ENCODE measurements at places on chromosomes 16 and 17.
A peak's percentile ranks its signal among the peaks of the same experiment; 100 is the strongest.

GRCh38 chr16:54568906-54569807 is 282.6 kb upstream of the IRX3 start:
- DNase-seq, result no peak
- no peaks in the 10 kb centered on the region for H3K4me1 ChIP-seq
- no peak overlapping the region for H3K4me3 ChIP-seq
- H3K27ac ChIP-seq, result no peak overlapping the region
- no peaks in the 10 kb centered on the region for H3K27me3 ChIP-seq

DNA sequence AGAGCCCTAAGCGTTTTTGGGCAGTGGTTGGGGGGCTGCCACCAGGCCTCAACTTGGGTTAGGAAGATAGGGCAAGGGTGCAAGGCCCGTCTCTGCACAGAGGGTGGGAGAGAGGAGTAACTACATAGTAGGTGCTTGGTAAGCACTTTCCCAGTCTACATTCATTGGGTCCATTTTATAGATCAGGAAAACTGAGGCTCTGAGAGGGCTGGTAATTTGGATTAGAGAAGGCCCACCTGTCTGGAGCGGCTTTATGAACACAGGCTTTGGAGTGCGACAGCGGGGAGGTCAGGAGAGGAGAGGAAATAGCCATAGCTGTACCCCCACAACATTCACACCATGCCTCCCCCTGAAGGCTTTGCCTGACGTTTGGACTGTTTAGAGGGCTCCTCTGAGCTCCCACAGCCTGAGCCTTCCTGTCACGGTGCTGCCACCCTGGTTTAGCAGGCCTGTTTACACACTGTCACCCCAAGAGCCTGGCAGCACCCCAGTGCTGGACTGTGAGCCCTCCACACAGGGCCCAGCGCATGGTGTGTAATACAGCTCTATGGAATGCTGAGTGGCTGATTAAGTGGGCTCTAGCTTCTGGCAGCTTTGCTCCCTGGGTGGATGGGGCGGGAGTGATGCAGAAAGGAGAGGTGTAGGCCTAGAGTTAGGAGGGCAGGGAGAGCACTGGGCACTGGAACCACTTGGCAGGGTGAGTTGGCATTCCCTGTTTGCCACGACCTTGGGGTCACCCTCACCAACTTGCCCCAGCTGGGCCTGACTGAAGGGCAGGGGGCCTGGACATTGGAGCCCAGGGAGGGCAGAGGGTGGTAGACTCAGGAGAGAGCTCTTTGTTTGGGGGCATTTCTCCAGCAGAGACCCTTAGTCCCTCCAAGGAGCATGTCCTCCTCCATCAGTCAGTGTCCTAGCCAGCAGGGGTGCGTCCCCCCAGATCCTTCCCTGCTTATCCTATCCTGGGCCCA is 73.7 kb downstream of the RAI1 start:
- H3K4me1 ChIP-seq, result peaks cover 59% of the 10 kb centered on the region
- H3K27me3 ChIP-seq, result no peaks in the 10 kb centered on the region
- DNase-seq, result no peak

DNA sequence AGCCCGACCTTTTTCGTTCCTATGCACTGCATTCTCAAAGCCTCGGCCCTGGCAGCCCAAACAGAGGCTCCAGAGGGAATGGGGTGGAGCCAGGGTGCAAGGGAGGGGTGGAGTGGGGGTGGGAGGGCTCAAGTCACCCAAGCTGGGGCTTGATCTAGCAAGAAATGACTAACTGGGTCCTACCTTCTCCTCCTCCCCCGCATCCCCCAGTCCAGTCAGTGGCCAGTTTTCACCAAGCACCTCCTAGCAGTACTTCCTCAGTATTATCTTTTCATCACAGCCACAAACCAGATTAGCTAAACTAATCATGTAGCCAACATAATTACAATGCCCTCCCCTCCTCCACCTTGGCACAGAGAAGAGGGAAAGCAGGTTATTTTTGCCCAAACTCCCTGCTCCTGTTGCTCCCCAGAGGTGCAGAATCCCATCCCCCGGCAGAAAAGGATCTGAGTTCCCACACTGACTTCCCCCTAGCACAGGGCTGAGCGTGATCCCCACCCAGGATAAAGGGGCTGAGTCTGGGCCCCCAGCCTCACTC is 2.2 kb downstream of the JUP start:
- DNase-seq, result no peak
- H3K27ac ChIP-seq, result no peak overlapping the region
- peaks cover 16% of the 10 kb centered on the region for H3K27me3 ChIP-seq

- DNase-seq, result no peak
- no peak overlapping the region for H3K4me3 ChIP-seq
- H3K36me3 ChIP-seq, result peaks cover 16% of the 10 kb centered on the region
- no peaks in the 10 kb centered on the region for H3K27me3 ChIP-seq
- H3K27ac ChIP-seq, result no peak overlapping the region
- H3K4me1 ChIP-seq, result peaks cover 19% of the 10 kb centered on the region
These were observed 347.1 kb downstream of the SEC14L1 start for GRCh38 chr17:77487677-77488530.

DNA sequence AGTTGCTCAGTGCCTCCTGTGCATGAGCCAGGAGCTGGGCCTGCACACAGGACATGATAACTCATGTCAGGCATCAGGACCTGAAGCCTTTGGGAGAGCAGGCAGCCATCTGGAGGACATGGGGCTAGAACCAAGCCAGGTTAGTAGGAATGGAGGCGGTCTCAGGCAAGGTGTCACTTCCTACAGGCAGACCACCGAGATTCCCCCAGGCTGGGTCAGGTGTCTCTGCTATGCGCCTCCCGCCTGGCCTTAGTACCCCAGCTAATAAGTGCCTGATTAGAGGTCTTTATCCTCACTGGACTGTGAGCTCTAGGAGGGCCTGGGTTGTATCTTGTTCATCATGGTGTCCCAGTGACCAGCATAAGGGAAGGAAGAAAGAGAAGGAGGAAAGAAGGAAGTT is 15.6 kb downstream of the SAMD14 start:
- peaks cover 11% of the 10 kb centered on the region for H3K4me1 ChIP-seq
- H3K36me3 ChIP-seq, result peaks cover under 1% of the 10 kb centered on the region
- peaks cover 22% of the 10 kb centered on the region for H3K27me3 ChIP-seq

DNA sequence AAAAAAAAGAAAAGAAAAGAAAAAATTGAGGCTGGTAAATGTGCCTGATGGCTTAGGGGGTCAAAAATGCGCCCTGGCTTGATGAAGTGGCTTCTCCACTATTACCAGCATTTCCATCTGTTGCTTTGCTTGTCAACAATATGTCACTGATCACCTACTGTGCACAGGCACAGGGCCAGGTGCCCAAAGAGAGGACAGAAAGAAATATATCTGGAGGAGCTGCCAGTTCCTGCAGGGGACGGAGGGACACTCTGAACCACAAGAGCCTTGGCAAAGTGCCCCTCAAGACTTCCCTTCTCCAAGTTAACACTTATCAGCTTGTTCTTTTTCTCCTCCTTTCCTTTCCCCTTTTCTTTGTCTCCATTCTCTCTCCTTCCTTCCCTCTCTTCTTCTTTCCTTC is 34.7 kb downstream of the GINS3 start:
- peaks cover 10% of the 10 kb centered on the region for H3K4me1 ChIP-seq
- DNase-seq, result no peak
- H3K36me3 ChIP-seq, result no peaks in the 10 kb centered on the region
- H3K4me3 ChIP-seq, result no peak overlapping the region

DNA sequence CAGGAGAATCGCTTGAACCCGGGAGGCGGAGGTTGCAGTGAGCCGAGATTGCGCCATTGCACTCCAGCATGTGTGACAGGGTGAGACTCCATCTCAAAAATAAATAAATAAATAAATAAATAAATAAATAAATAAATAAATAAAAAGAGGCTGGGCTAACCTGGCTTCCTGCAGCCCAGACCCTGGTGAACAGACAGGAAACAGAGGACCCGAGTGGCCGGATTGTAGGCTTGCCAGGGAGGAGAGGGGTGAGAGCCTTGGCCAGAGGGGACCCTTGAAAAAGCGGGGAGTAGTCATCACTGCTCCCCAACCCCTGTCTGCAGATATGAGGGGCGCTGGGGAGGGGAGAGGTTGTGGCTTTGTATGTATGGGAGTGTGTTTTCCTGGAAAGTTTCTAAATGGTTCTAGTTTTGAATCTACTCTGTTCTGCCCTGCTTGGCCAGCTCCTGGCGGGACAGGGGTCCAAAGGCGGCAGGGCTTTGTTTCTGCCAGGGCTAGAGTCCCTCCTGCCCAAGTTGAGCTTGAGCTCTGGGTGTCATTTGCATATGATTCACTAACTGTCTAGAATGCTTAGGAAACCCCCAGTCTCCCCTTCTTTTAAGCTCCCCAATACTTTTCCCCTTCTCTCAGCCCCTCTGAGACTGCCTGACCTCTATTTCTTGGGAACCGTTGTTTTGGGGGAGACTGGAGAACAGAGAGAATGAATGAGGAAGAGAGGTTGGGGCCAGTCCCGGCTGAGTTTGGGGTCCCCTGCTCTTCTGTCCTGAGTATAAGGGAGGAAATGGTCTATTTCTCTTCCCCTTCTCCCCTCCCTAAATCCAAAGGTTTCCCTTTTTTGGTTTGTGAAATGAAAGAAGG is 16.4 kb downstream of the RARA start:
- H3K36me3 ChIP-seq, result peaks cover 2% of the 10 kb centered on the region
- peak overlapping the region; percentile 86 for H3K4me3 ChIP-seq
- peak; percentile 65 for DNase-seq
- H3K27me3 ChIP-seq, result no peaks in the 10 kb centered on the region

DNA sequence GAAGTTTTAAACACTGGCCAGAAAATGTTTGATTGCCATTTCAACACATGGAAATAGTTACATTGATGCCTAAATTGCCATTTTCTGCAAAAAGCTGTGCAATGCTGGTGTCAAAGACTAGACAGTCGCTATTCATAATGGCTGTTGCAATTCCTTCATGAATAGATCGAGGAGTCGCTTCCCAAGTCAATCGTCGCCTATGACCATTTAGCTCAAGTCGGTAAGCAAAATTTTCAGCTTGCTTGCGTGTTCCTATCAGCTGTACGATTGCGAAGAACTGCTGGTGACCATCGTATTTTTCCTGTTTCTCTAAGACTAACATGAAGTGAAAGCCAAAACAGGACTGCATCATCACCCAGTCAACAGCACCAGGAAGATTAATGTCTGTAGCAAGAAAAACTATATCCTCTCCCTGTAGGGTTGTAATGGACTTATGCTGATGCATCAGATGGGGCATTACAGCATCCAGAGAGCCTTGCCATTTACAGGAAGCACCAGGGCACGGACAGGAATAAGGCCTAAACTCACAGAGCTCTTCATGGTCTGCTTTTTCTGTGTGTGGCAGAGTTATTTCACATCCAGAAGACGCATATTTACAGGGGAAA is 23.6 kb downstream of the SIAH1 start:
- no peaks in the 10 kb centered on the region for H3K27me3 ChIP-seq
- peaks cover 2% of the 10 kb centered on the region for H3K36me3 ChIP-seq
- no peak overlapping the region for H3K4me3 ChIP-seq
- no peak overlapping the region for H3K27ac ChIP-seq
- peaks cover 19% of the 10 kb centered on the region for H3K4me1 ChIP-seq

DNA sequence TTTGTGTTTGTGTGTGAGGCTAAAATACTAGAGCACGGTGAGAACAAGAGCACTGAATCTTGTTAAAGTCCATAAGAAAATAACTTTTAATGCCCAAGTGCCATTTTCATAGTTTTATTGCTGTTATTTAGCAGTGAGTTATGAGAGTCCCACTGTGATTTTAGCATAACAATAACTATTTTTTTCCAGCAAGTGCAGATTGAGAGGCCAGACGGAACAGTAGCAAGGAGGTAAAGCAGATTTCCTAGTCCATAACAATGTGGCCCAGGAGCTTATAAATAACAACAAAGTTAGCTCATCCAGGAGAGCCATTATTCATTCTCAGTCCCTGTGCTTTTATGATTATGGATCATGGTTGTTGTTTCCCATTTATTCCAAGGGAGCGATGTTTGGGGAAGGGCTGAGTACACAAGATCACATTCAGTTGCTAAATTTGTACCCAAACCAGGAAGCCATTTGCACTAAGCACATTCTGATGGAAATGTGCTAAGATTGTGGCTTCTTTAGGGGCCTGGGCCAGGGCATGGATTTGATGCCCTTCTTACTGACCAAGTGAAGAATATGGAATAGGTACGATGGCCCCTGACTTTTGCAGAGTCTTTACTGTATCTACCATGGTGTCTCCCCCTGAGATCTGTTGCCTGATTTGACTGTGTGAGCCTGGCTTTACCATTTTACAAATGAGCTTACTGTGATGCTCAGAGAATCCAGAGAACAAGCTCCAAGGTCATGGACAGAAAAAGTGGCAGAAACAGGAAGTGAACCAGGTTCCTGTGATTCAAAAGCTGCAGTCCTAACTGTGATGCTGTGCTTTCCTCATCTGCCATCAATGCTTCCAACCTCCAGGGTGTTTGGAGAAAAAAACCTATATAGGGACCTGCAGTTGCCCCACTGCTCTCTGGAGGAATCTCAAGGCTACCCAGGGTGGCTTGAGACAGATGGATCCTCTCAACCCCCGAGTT is 204.7 kb upstream of the HSBP1 start:
- no peak overlapping the region for H3K4me3 ChIP-seq
- H3K4me1 ChIP-seq, result no peaks in the 10 kb centered on the region
- no peaks in the 10 kb centered on the region for H3K36me3 ChIP-seq
- no peak for DNase-seq
- no peak overlapping the region for H3K27ac ChIP-seq
- peaks cover 5% of the 10 kb centered on the region for H3K27me3 ChIP-seq

GRCh38 chr16:74053312-74053711 is 243.3 kb upstream of the PSMD7 start:
- no peak overlapping the region for H3K4me3 ChIP-seq
- H3K27ac ChIP-seq, result no peak overlapping the region
- peaks cover 4% of the 10 kb centered on the region for H3K27me3 ChIP-seq
- no peaks in the 10 kb centered on the region for H3K4me1 ChIP-seq
- H3K36me3 ChIP-seq, result no peaks in the 10 kb centered on the region

DNA sequence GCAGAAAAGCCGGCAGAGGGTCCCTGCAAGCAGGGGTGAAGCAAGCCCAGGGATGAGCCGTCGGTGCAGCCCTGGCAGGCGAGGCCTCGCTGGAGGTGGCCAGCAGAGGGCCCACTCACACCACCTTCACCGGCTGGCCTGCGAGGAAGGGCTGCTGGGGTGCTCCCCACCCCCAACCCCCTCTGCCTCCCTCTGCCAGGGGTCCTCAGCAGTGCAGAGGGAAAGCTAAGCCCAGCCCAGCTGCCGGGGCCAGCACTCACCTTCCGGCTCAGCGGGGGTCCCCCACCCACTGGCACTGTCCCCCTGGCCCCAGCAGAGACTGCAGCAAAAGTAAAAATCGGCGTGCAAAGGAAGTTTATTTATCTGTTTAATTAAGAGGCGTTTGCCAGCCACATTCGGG is 113.4 kb downstream of the ENGASE start:
- H3K4me3 ChIP-seq, result no peak overlapping the region
- H3K27me3 ChIP-seq, result peaks cover 28% of the 10 kb centered on the region
- DNase-seq, result peak; percentile 42
- peaks cover 3% of the 10 kb centered on the region for H3K4me1 ChIP-seq

Data from memory B cell (primary cell).